ENCODE measurements at places on chromosomes 7 and 10.

DNA sequence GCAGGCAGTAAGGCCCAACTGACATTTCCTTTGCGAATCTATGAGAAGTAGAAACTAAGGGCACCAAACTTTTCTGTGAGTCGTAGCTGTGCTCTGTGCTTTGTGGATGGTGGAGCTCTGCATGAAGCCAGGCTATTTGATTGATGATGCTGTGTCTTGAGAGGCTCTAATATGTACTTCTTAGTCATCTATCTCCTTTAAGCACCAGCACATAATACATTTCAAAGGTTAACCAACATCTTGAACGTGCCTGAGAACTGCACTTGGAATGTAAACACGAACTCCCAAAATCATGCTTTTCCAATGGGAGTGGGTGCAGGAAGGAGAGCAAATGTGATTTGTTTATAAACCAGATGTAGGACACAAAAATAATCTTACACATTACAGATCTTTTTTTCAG lies 411.6 kb downstream of the PARD3 start:
- no peak for DNase-seq

- no peak for DNase-seq
These were observed 30.8 kb downstream of the OTUD1 start for GRCh38 chr10:23469596-23470237.

- DNase-seq, result no peak
These were observed 86.5 kb downstream of the OTUD1 start for GRCh38 chr10:23525406-23525805.

DNA sequence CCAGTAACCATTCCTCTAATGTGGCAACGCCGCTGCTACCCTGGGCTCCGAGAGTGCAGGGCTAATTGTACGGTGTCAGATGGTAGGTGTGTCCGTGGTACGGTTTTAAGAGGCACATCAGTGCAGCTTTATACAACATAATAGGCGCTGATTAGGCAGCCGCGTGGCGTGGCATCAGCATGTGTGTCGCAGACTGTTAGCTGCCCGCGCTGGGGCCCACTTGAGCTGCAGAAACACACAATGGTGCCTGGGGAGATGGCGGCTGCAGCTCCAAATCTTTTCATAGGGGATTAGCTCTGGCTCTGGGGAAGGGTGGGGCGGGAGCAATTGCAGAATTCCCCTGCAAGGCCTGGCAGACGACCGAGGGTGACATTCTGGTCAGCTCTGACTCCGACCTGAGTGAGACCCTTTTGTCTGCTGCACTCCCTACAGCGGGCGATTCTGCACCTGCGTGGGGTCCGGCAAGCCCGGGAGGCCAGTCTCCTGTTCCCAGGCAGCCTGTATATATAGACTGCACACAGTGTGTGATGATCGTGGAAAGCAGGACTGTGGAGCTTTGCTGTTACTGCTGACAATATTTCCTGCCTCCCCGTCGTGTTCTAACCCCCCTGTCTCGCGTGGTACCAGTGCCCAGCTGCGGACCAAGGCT lies 722.7 kb upstream of the CELF2 start:
- DNase-seq, result peak; percentile 28

- no peak for DNase-seq
These were observed 54.1 kb downstream of the LAMB1 start for GRCh38 chr7:107948645-107949442.

GRCh38 chr10:482051-482501 lies 207.4 kb downstream of the DIP2C start:
- no peak for DNase-seq

- no peak for DNase-seq
These were observed 39.4 kb upstream of the ARHGAP21 start for GRCh38 chr10:24762966-24763623.

- DNase-seq, result no peak
These were observed 490.8 kb upstream of the GRM3 start for GRCh38 chr7:86152926-86153325.

GRCh38 chr10:120897343-120897742 lies 46.2 kb downstream of the WDR11 start:
- DNase-seq, result no peak

GRCh38 chr10:91820144-91820543 lies 21.9 kb downstream of the TNKS2 start:
- DNase-seq, result no peak

GRCh38 chr7:116222501-116222900 lies 12.2 kb downstream of the TES start:
- DNase-seq, result no peak

GRCh38 chr7:1679326-1679965 lies 9.4 kb downstream of the ELFN1 start:
- no peak for DNase-seq

GRCh38 chr10:71736570-71736952 lies 17.0 kb upstream of the C10orf105 start:
- DNase-seq, result no peak

- DNase-seq, result no peak
These were observed 211.2 kb downstream of the CACNB2 start for GRCh38 chr10:18351421-18351820.

DNA sequence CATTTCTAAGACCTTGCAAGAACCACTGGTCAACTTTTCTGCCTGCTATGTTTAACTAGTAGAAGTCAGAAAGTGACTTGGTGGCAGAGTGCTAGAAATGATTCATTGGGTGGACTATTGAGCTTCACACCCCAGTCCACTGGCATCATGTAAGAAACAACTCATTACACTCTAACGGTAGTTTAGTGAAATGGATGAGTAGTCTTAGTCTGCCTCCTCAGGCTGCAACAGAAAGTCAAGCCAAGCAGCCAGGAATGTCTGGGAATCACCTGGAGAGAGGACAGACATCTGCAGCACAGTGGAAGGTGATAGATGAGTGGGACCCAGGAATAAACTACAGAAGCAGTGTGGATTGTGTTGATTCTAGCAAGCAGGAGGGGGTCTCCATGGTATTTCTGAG lies 125.4 kb downstream of the AUTS2 start:
- no peak for DNase-seq

DNA sequence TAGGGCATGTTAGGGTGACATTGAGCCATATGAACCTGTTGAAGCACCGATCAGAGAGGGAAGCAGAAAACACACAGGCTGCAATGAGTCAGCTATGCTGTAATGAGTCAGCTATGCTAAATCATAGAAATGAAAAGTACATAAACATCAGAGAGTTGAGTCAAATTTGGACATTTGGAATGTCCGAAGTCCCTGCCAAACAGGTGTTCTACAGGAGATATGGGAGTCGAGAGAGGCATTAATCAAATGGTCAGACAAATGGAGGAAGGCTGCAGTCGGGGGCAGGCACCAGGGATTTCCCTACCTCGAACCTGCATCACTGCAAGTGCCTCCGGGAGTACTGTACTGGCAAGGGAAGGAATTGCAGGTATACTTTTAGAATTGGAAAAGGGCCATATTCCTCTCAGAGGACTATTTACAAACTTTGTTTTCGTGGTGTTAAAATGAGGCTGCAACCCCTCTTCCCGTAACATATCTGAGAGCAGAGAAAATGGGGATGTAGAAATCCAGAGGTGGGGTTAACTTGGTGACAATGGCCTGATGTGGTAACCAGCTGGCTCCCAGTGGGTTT lies 8.8 kb upstream of the ZC3HAV1 start:
- no peak for DNase-seq

DNA sequence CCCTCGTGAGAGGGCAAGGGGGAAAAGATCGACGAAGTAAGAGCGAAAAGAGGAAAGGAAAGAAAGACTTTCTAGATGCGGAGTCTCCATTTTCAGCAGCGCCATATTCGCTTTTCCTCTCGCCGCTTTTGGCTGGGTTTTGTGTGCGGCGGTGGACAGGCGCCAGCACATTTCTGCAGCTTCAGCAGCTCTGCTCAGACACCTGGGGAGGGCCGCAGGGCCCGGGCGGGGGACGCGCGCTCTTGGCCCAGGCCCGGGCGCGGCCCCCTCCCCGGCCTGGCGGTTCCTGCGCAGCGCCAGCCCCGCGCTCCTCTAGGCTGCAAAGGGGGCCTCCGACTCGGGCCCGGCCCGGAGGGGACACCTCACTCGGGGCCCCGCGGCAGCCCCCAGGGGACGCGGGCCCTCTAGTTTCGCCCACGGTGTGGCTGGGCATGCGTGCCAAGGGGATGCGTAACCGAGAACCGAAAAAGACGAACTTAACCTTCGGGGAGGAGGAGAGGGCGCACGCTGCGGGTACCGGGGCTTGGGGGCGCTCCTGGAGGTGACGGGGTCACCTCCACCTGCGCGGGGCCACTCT lies 34.5 kb upstream of the EBLN1 start:
- peak; percentile 56 for DNase-seq

GRCh38 chr7:142938611-142939010 lies 673 bp upstream of the LLCFC1 start:
- DNase-seq, result no peak

- DNase-seq, result no peak
These were observed 780.8 kb upstream of the C7orf33 start for GRCh38 chr7:147809786-147810185.

- DNase-seq, result no peak
These were observed 69.7 kb downstream of the CYP51A1 start for GRCh38 chr7:92064438-92065029.

GRCh38 chr7:92178928-92179924 lies at the start of gene LRRD1:
Gene LRRD1 (minus strand): TSS chr7:92179142. CDS start chr7:92165202, 13,940 bp downstream.
- peak; percentile 81 for DNase-seq

DNA sequence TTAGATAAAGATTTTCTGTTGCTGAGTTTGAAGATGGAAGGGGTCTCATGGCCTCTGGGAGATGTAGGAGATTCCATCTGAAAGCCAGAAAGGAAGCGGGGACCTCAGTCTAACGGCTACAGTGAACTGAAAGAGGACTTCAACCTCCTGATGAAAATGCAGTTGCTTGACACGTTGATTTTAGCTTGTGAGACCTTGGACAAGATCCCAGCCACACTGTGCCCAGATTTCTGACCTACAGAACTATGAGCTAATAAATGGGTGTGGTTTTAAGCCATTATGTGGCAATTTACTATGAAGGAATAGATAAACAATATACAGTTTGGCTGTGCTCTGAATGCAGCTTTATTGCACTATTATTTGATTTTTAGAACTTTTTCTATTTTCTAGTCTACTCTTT lies 342.3 kb upstream of the SEMA3D start:
- DNase-seq, result no peak

GRCh38 chr10:1538531-1539061 lies 198.7 kb downstream of the ADARB2 start:
- DNase-seq, result no peak

DNA sequence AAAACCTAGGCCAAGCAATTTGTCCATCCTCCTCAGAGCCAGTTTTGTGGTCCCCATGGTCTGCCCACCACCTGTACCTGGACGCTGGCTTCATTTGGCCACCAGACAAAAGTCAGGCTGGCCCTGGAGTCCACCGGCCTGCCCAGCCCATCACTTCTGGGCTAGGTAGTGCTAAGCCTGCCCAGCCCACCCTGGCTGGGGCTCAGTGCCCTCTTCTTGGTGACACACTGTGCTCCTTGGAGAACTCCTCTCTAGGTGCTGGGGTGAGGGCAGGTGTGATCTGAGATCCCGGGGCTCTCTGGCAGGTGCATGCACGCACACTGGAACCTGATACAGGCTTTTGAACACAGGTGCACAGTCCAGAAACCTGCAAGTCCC lies 1.1 kb downstream of the AIFM2 start:
- DNase-seq, result no peak

- DNase-seq, result no peak
These were observed 312.3 kb upstream of the ZNF32 start for GRCh38 chr10:43960981-43961380.

GRCh38 chr7:150407588-150408392 lies 28.7 kb downstream of the ZNF775 start:
- no peak for DNase-seq

GRCh38 chr10:98167191-98167590 lies 32.7 kb downstream of the R3HCC1L start:
- DNase-seq, result no peak

GRCh38 chr10:131695496-131696165 lies 205.2 kb upstream of the PPP2R2D start:
- no peak for DNase-seq

- DNase-seq, result peak; percentile 62
These were observed 29.6 kb downstream of the MINDY4 start for GRCh38 chr7:30800785-30801252.

DNA sequence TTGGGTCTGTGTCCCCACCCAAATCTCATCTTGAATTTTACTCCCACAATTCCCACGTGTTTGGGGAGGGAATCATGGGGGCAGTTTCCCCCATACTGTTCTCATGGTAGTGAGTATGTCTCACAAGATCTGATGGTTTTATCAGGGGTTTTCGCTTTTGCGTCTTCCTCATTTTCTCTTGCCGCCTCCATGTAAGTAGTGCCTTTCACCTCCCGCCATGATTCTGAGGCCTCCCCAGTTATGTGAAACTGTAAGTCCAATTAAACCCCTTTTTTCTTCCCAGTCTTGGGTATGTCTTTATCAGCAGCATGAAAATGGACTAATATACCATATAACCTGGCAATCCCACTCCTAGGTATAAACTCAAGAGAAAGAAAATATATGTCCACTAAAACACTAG lies 25.9 kb upstream of the SP4 start:
- DNase-seq, result no peak

DNA sequence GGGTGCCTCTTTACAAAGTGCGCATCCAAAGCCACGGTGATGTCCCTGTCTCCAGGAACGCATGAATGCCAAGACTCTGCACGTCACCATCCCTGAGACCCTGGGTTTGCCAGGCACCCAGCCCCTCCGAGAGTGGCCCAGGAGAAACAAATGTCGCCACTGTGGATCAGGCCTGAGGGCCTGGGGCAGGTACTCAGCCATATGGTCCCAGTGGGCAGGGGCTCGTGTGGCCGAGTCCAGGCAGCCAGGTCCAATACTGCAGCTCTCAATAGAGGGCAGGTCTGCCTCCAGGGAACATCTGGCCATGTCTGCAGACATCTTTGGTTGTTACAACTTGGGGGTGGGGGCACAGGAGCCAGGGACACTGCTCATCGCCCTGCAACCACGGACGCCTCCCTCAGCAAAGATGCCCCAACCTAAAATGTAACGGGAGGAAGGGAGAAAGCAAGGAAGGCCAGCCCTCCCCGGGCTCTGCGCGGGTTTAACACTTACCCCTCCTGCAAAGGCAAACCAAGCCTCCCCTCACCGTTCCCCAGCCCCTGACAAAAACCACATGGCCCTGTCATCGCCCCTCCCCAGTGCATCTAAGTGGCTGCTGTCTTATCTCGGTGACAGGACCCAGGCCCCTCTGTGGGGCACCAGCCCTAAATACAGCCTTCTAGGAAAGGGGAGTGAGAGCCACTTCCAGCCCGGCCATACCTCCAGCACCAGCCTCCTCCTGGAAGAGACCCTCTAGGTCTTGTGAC lies 10.3 kb upstream of the PAPOLB start:
- DNase-seq, result no peak

GRCh38 chr10:38025283-38025682 lies 14.8 kb downstream of the ZNF33A start:
- no peak for DNase-seq

- no peak for DNase-seq
These were observed 26.2 kb downstream of the MTPN start for GRCh38 chr7:135950972-135951371.

DNA sequence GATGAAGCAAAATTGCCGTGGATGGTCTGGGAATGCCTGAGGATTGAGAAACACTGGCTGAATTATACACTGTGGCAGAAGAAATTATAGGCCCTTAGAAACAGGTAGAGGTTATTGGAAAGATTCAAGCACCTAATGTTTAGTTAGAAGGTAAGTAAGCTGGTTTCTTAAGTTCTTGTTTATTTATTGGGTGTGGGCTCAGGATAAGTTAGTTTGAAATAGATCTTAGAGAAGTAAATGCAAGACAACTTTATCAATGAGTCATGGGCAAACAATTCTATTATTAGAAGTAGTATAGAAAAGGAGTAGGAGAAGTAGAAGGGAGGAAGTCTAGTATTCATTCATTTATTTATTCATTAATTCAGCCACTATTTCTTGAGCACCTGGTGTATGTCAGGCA lies 96.5 kb downstream of the KAT6B start:
- DNase-seq, result no peak

GRCh38 chr10:44874166-44874565 lies 37.0 kb upstream of the TMEM72 start:
- no peak for DNase-seq

Data from hypothalamus (tissue), 51 donors.